Right atrium auricular region (tissue), 2 donors: ENCODE measurements at places on chromosomes 12 and 14. TPM values are rescaled to one million over a fixed set of nuclear protein-coding genes. Genes with fewer than 3 reads are reported as not detected.
A peak's percentile ranks its signal among the peaks of the same experiment; 100 is the strongest.

CCDC88C gene
- total RNA-seq = 4.4 TPM

DNA sequence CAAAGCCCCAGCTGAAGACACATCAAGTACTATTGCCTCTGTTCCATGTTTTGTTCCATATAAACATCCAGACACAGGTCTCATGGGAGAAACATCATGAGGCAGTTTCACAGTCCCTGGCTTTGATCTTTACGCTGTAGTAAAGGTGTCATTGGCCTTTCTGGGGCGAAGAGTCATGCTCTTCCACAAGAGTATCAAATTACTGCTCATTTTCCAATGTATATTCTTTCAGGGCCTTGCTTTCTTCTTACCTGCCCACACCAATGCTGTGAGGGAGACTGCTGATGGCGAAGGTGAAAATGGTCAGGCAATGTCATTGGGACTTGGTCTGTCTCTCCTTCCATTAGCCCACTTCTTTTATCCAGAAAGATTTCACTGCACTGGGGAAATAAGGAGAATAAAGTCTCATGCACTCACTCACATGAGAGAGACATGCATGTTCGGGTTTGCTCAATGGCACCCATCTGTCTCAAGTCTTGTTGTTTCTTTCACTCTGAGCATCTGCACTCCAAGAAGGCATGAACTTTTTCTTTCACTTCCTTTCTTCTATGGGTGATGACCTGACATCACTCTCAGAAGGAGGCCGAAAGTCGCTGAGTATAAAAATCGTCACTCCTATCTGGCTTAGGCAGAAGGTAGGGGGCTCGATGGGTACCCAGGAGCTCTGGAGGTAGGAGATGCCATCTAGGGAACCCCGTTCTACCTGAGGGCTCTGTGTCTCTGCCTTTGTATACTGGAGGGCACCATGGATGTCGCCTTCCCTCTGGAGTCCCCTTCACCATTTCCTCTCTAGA is 1.3 kb upstream of the JDP2 start:
- DNase-seq = no peak

GRCh38 chr12:117334855-117335587 is 26.4 kb downstream of the NOS1 start:
- no peak for DNase-seq

FGF6 gene
- not detected for total RNA-seq

DNA sequence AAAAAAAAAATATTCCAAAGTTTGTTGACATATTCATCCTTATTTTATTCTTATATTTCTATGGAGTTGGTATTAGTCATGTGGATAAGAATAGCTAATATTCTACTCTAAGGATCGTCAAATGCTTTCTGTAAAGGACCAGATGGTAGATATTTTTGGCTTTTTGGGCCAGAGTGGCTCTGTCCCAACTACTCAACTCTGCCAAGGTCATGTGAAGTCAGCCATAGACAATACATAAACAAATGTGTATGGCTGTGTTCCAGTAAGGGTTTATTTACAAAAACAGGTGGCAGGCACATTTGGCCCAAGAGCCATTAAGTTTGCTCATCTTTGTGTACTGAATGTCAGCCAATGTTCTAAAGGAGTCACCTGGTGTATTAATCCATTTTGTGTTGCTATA is 131.8 kb downstream of the TBX5 start:
- no peak for DNase-seq

- no peak for DNase-seq
Observed at GRCh38 chr14:22577334-22577908, 11.6 kb downstream of the DAD1 start.

DNA sequence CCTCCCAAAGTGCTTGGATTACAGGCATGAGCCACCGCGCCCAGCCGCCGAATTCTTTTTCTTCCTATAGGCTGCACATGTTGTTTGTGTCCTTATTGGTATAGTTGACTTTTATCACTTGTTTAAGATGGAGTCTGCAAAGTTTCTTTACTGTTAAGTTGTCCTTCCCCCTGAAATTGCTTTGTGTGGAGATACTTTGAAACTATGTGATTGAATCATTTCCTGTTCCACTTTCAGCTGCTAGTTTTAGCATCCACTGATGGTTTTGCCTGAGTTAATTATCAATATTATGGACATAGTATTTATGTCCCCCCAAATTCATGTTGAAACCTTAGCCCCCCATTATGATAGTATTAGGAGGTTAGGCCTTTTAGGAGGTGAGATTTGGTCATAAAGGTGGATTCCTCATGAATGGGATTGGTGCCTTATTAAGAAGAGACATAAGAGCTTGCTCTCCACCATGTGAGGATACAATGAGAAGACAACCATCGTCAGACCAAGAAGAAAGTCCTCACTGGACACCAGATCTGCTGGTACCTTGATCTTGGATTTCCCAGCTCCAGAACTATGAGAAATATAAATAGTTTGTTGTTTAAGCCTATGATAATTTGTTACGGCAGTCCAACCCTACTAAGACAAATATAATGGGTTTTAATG is 34.9 kb downstream of the PPHLN1 start:
- DNase-seq = no peak

HCAR3 gene
- not detected for total RNA-seq

DNA sequence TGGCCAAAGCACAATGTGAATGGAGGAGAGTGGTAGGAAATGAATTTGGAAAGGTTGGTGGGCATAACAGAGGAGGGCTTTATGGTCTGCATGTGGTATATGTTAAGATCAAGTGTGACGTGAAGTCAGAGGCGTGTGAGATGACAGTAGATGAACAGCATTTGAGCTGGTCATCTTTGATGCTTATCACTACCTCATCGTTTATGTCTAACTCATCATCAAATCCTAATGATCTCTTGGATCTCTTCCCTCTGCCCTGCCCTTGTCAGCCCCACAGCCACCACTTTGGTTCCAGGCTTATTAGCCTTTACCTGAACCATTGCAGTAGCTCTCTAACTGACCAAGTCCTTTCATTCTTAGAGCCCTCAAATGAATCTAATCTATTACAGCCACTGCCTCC is 132.5 kb downstream of the LLPH start:
- no peak for DNase-seq

DNA sequence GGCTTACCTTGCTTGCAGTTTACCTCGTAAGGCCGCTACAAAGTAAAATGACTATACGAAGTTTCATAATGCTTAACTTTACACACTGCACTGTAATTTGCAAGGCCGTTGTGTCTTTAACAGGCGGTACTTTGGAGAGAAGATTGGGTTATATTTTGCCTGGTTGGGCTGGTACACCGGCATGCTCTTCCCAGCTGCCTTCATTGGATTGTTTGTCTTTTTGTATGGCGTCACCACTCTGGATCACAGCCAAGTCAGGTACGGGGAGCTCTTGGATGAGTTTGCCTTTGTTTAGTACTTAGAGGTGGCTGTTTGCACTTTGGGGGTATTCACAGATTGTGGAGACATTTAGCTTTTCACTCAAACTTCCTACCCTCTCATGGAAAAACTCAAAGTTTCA is 167.8 kb downstream of the SLC5A8 start:
- DNase-seq = no peak

DNA sequence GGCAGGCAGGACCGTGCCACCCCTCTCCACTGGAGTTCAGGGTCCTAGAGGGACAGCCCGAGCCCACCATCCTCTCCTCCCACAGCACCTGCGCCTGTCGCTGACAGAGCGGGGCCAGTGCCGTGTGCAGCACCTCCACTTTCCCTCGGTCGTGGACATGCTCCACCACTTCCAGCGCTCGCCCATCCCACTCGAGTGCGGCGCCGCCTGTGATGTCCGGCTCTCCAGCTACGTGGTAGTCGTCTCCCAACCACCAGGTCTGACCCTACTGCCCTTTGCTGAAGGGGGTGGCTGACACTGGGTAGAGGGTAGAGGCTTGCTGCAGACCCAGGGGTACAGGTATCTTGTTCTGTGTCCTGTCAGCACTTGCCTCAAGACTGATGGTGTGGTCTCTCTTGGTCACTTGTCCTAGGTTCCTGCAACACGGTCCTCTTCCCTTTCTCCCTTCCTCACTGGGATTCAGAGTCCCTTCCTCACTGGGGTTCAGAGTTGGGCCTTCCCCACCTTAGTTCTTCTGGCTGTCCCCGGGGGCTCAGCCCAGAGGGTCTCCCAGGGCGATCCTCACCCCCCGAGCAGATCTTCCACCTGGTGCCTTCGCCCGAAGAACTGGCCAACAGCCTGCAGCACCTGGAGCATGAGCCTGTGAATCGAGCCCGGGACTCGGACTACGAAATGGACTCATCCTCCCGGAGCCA is 42.0 kb downstream of the SH2B3 start:
- peak; percentile 54 for DNase-seq

TAS2R50 gene
- not detected for total RNA-seq

DNA sequence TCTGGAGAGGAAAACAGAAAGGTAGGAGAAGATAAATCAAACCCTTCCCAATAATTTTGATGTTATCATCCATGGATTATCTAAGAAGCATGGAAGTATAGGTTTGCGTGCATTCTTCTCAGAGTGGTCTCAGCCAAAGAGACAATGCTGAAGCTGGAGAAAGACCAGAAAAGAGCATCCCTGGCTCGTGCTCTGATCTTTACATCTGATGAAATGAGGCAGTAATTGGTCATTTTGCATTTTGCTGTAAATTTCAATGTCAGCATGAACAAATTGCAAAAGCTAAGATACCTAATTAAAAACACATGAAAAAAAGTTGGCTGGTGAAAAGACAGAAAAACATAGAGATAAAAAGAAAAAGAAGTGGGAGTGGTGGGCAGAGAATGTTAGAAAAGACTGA is 252.4 kb downstream of the ITPR2 start:
- DNase-seq = no peak

SLC2A13 gene
- 8.8 TPM for total RNA-seq

DNA sequence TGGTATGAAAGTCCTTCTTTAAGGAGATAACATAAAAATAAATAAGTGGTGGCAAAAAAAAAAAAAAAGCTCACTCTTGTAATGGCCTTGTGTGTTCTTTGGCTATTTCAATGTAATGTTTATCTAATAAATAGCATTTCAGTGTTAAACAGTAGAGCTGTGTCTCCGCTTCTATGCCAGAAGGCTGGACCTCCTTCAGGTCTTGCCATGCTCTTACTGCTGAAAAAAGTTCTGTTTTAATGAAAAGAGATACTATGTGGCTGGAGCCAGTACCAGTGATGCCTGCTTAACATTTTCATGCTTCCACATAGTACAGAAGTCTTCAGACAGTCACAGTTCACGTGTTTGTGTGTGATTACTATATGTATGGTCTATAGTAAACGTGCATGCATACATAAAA is 74.1 kb upstream of the PRICKLE1 start:
- no peak for DNase-seq

DNA sequence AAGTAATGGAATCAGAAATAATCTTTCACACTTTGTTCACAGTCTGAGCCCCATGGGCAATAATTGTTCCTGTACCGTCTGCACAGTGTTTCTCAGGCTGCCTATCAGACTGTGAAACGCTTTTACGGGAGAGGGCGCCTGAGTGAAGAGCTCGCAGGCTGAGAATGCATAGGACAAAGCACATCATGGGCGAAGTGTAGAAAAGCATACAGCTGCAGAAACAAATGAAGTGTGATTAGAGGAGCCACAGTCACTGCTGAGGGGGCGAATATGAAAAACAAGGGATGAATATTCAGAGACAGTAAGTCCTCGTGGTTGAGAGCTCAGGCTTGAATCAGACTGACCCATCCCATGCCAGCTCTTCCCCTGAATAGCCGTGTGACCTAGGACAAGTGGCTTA is 438.4 kb upstream of the DCN start:
- DNase-seq = no peak

DNA sequence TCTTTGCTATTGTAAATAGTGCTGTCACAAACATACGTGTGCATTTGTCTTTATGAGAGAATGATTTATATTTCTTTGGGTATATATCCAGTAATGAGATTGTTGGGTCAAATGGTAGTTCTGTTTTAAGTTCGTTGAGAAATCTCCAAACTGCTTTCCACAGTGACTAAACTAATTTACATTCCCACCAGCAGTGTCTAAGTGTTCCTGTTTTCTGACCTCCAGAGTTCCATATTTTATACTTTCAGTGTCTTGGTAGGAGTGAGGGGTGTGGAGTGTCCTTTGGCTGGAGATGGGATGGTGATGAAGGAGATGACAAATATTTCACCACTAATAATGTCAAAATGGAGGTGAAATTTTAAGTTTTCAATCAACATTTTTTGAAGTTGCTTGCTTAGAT is 86.4 kb downstream of the DACT1 start:
- DNase-seq = no peak

- no peak for DNase-seq
Observed at GRCh38 chr12:109763201-109763841, 49.7 kb downstream of the FAM222A start.

VWF gene
- total RNA-seq = 331 TPM

DNA sequence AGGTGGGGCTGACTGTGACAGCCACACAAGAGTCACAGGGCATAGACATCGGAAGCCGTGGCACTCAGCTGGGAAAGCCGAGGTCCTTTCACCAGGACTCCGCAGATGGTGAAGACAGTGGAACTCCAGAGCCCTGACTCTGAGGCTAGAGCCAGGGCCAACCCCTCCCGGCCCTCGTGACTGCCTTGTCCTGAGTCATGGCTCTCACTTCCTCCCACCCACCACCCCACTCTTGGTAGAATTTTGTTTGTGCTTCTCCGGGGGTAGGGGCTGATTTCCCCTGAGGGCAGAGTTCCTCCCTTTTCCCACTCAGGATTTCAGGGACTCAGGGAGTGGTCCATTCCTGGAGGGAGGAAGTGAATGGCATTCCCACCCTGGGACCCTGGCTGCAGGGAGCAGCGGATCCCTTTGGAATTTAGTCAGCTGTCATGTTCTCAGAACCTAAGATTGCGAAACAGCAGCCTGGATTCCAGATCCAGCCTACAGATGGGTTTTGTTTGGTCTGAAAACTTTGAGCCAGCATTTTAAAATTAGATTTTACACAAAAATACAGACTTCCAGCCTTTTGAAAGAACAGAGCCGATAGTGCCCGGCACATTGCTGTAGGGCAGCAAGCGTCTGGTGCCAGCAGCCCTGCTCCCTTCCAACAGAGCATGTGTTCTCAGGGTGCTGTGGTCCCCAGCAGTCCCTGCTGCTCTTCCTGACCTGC is 50.7 kb downstream of the TPCN1 start:
- peak; percentile 94 for DNase-seq

DNA sequence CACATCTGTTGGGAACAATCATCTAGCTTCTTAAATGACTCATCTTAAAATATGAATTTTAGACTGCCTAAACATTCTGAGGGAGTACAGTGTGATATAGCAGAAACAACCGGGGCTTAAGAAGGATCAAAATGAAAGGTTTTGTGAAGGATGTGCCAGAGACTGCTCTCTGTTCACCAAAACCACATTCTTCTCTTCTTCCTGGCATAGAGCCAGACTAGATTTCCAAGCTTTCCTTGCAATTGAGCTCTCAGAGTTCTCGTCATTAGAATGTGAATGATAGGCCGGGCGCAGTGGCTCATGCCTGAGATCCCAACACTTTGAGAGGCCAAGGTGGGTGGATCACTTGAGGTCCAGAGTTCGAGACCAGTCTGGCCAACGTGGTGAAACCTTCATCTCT is 94.5 kb downstream of the LRRIQ1 start:
- DNase-seq = no peak

- DNase-seq = peak; percentile 58
Observed at GRCh38 chr12:23950210-23950774, 822 bp upstream of the SOX5 start.

ERGIC2 gene
- total RNA-seq = 59.0 TPM

- DNase-seq = no peak
Observed at GRCh38 chr12:85568395-85569103, 267.7 kb downstream of the RASSF9 start.
